ENCODE measurements at places on chromosomes 4 and X.

DNA sequence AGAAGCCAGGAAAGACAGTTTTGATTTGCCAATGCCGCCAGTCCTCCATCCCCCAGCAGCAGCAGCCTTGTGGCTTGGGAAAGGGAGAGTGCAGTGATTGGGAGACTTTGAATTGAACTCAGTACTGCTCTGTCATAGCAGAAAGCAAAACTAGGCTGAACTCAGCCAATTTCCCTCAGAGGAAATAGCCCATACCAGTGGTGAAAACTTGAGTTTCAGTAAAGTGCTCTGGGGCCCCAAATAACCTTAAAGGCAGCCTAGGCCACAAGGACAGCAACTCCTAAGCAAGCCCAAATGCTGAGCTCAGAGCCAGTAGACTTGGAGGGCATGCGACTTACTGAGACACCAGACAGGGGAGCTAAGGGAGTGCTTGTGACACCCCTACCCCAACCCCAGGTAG, 2.0 kb upstream of the PROM1 start:
- DNase-seq, result no peak
- no peaks in the 10 kb centered on the region for H3K36me3 ChIP-seq
- peaks cover 18% of the 10 kb centered on the region for H3K27me3 ChIP-seq

- H3K27me3 ChIP-seq, result no peaks in the 10 kb centered on the region
- H3K4me3 ChIP-seq, result no peak overlapping the region
- no peak for DNase-seq
- no peaks in the 10 kb centered on the region for H3K36me3 ChIP-seq
Measured at GRCh38 chr4:141079393-141079930, 53.8 kb downstream of the RNF150 start.

GRCh38 chrX:40145923-40146261, 48.1 kb upstream of the BCOR start:
- no peak overlapping the region for H3K4me3 ChIP-seq
- H3K4me1 ChIP-seq, result no peaks in the 10 kb centered on the region
- H3K27me3 ChIP-seq, result no peaks in the 10 kb centered on the region

DNA sequence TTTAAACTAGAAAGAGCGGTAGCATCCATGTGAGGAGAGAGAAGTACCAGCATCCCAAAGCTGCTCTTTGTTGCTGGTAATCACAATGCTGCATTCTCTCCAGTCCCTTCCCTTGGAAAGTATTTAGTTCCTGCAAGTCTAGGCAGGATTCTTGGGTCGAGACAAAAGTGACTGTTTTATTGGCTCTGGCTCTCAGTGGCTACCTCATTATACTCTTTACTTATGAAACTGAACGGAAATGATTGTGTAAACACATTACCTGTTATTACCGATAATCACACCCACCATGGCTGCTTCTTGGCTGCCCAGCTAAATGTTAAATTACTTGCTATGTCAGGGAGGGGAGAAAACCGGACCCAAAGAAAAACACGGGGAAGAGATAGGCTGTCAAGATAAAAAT, 26.2 kb downstream of the ATXN3L start:
- H3K4me1 ChIP-seq, result no peaks in the 10 kb centered on the region
- no peaks in the 10 kb centered on the region for H3K36me3 ChIP-seq
- H3K4me3 ChIP-seq, result no peak overlapping the region
- no peaks in the 10 kb centered on the region for H3K27me3 ChIP-seq
- no peak overlapping the region for H3K27ac ChIP-seq

GRCh38 chr4:25346913-25347312, 30.1 kb upstream of the ANAPC4 start:
- no peak for DNase-seq
- no peaks in the 10 kb centered on the region for H3K27me3 ChIP-seq
- no peaks in the 10 kb centered on the region for H3K36me3 ChIP-seq
- no peaks in the 10 kb centered on the region for H3K4me1 ChIP-seq
- no peak overlapping the region for H3K27ac ChIP-seq
- H3K4me3 ChIP-seq, result no peak overlapping the region
